ENCODE measurements at places on chromosomes 12 and 14.

DNA sequence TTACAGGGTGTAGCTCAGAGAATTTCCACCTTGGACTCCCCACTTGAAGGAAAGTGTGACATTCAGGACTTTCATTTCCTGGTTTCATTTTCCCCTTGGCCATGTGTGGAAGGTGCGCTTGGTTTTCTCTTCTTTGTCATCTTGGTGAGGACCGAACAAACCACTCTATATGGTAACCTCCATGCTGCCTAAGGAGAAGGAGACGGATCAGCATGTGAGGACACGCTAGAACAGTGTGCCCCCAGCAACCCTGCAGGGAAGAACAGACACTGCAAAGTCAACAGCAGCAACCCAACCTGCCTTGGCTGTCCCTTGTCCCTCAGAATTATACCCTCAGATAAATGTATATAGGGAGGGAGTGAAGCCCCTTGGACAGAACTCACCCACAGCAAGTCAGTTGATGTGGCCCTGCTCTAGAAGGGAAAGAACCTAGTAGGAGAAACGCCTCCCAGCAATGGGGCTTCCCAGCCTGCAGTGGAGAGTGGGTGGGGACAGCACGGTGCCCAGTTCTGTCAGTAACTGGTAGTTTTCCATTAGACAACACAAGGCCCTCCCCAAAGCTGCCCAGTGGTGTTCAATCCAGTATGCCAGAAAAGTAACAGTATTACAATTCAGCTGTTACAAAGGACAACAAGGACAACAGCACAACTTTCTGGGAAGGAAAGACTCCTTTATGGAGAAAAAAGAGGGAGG lies 18.9 kb upstream of the COCH start:
- DNase-seq = no peak

DNA sequence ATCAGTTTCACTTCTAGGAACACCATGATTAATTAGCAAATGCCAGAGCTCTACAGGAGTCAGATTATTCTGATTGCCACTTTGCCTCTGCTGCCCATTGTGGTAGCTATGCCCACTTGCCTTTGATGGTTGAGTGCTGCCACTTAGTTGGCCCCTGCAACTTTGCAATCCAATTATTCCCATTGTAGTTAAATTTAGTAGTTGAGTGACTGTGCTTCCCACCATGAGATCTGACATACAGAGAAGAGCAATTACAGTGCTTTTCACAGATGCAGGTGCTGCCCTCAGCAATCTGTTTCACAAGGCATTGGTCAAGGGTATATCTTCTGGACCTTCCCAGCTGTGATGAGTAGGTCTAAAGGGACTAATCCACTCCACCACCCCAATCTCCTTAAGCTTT lies 468.4 kb upstream of the RGS6 start:
- DNase-seq = no peak

- peak; percentile 10 for DNase-seq
Observed at GRCh38 chr14:52706286-52706685, 714 bp upstream of the PSMC6 start.

DNA sequence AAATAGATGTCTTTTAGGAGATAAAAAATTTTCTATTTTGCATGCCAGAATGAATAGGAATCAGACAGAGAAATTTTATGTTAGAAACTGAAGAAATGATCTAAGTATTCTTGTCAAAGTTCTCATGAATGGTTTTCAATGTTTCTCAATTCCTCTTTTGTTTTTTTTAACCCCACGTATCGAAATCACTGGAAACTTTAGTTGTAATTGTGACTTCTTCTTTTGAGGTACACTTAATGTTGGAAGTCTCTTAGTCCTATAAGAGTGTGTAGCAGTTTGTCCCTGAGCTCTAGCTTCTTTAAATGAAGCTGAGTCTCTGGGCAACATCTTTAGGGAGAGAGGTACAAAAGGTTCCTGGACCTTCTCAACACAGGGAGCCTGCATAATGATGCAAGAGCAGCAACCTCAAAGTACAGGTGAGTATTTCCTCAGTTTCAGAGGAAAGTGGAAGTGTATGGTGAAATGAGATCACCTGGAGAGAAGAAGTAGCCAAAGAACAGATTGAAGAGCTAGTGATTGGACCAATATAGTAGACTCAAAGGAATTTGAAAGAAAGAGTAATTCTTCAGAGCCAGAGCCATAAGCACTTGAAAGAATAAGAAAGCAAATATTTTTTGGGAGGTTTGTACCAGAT lies at the start of gene CLEC6A:
CLEC6A (plus strand) TSS at position 236 of the 634 bp plus-strand sequence; CDS start at position 386, 150 bp downstream.
- DNase-seq = no peak

- no peak for DNase-seq
Observed at GRCh38 chr12:52617403-52617785, 965 bp downstream of the KRT73 start.

DNA sequence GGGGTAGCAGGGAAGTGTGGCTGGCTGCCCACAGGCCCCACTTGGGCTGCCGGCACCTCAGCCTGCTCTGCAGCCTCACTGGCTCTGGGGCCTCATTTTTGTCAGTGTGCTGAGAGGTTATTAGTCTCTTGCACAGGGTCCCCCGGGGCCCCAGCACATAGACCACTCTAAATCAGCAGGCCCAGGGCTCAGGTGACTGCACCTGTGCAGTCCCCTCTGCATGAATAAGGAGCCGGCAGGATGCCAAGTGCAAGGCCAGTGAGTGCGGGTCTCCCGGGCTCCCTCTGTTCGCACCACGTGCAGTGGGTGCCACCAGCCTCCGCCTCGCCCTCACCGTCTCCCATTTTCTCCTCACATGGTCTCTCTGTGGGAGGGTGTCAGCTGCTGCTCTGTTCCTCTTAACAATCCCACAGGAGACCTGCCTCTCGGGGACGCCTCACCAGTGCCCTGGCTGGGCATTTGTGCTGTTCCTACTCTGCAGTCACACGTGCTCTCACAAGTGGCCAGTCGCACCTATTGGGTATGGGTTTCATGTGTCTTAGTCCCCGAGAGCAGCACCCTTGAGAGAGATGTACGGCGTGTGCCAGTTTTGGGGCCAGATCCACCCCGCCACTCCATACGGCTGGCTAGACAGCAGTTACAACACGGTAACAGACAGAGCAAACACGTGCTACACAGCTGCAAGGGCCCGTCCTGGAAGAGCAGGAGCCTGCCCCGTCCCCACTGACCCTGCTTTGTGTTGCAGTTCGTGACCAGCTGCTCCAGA lies 40.4 kb downstream of the MMAB start:
- no peak for DNase-seq

DNA sequence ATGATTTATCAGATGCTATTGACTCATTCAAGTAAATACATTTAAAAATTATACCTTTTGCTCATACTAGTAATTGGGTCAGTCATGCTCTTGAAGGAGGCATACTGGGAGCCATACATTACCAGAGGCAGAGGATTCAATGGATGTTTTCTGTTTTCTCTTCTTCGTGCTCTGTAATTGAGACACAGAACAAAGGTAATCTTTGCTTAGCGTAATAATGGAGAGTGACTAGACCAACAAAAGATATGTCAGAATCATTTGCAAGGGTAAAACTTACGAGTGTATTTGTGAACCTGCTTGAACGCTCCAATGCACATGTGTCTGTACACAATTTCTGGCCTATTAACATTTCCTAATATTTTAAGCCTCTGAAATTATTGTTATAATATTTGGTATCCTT lies 296.4 kb downstream of the FOXG1 start:
- no peak for DNase-seq

DNA sequence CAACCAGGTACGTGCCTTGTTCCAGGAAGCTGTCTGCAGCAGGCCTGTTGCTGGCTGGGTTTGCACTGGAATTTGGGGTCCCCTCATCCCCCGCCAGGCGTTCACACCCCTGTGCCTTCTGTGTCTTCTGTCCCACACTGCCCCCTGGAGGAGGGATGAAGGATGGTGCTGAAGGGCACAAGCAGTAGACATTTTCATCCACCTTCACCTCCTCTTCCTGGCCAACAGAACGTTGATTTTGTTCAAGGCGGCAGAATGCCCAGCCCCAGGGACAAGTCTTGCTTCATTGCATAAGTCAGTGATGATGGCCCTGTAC lies 122.1 kb downstream of the CALM1 start:
- DNase-seq = no peak

GRCh38 chr12:100075598-100075997 lies 67.1 kb downstream of the BLTP3B start:
- DNase-seq = no peak

- peak; percentile 47 for DNase-seq
Observed at GRCh38 chr14:51716610-51717009, 64.9 kb downstream of the FRMD6 start.

DNA sequence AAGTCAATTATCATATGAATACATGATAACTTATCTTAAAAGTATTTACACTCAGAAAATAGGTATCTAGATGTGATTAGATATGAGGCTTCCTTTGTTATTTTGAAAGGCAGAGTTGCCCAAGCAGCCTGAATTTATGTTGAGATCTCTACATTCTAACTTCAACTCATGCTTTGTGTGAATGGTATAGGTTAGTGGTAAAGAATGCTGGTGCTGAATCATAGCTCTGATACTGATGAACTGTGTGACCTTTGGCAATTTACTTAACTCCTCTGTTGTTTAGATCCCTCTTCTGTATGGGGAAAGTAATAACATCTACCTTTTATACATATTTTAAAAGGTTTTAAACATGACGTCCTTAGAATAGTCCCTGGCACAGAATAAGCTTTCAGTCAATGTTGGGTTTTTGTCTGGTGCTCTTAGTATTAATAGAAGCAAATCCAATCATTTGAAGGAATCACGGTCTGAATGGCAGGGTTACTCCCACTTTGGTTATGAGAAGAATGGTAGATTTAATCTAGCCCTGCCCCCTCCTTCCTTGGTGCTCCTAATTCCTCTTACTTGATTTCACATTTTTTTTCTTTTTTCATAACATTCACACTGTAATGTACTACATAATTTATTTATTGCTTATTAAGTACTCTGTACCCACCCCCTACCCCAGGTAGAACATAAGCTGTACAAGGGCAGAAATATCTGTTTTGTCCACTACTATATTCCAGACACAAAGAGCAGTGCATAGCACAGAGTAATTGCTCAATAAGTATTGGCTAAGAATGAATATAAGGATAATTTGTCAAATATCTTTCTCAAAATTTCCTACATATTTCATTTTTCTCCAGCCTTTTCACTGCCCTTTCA lies 203.3 kb upstream of the KRR1 start:
- no peak for DNase-seq

Measured in astrocyte of the hippocampus (primary cell).